ENCODE measurements at places on chromosomes 11 and 22.

GRCh38 chr11:62856333-62856895 is 17.0 kb upstream of the WDR74 start:
- DNase-seq = no peak

DNA sequence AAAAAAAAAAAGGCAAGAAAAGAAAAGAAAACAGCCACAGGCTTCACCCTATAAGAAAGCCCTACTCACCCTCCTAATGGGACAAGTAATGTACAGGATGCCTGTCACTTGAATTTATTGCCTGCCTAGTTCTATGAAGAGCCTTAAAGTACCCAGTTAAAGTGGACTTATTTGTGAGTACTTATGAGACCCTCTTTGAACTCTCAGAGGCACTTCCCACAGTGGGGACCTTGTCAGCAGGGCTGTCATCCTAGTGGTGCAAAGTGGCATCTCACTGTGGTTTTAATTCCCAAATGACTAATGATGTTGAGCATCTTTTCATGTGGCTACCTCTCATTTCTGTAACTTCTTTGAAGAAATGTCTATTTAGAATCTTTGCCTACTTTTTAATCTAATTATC is 41.8 kb upstream of the BARX2 start:
- DNase-seq = no peak

DNA sequence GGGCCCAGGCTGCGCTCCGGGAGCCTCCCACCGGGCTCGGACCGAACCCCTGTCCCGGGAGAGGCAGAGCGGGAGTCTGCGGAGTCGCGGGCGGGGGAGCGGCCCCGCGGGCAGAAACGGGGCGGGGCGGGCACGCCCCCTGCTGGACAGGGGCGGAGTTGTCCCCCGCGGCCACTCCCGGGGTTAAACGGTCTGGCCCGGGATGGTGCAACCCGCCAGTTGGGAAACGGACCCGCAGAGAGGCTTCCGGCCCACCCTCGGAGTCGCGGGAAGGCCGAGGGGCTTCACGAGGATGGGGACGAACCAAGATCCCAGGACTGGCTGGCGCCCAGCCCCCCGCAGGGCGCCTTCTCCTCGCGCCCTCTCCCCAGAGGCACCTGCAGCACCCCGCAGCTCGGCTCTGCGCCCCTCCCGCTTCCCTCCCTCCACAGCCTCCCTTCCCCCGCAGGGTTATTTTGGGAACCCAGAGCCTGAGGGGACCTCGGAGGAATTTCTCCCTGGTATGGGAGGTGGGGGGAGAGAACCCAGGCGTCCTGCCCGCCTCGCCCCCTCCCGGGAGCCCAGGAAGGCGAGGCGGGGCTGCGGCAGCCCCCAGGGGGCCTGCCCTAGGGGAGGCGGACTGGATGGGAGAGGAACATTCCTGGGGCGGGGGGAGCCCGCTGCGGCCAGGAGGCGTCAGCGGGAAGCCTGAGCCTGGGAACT is 902 bp downstream of the RASGRP2 start:
- DNase-seq = peak; percentile 77

- DNase-seq = no peak
Measured at GRCh38 chr11:35394941-35395340, 24.4 kb downstream of the SLC1A2 start.

- DNase-seq = no peak
Measured at GRCh38 chr11:34823639-34824038, 92.5 kb downstream of the APIP start.

- no peak for DNase-seq
Measured at GRCh38 chr11:64778223-64778472, 194 bp downstream of the SF1 start.

- DNase-seq = no peak
Measured at GRCh38 chr11:33670250-33671011, 30.2 kb downstream of the C11orf91 start.

DNA sequence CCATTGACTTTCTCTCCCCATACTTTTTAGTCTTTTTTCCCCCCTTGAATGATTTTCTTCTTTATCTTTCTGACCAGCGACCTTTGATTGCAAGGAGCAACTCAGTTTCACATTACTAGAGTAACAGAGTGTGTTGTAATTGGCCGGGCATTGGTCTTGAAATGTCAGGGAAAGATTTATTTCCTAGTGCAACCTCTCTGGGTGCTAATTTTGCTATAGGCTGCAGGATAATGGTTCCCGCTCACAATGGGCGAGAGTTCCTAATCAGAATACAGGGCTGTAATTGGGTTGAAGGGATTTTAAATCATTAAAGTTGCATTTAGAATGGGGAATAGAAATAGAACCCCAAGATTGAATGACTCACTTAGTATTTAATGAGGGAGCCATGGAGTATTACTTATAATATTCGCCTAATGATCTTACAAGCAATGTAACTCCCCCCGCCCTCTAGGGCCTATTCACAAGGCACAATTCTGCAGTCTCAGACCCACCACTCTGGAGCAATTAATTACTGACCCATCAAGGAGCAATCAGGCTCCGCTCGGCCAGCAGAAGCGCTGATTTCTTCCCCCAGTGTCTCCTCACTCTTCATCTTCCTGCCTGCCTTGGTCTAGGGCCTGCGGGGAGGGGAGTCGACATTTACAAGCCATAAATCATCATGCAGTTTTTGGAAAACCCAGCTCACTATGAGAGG is 725.9 kb downstream of the NTM start:
- DNase-seq = no peak

GRCh38 chr11:120564573-120565311 is 53.2 kb downstream of the GRIK4 start:
- peak; percentile 52 for DNase-seq

DNA sequence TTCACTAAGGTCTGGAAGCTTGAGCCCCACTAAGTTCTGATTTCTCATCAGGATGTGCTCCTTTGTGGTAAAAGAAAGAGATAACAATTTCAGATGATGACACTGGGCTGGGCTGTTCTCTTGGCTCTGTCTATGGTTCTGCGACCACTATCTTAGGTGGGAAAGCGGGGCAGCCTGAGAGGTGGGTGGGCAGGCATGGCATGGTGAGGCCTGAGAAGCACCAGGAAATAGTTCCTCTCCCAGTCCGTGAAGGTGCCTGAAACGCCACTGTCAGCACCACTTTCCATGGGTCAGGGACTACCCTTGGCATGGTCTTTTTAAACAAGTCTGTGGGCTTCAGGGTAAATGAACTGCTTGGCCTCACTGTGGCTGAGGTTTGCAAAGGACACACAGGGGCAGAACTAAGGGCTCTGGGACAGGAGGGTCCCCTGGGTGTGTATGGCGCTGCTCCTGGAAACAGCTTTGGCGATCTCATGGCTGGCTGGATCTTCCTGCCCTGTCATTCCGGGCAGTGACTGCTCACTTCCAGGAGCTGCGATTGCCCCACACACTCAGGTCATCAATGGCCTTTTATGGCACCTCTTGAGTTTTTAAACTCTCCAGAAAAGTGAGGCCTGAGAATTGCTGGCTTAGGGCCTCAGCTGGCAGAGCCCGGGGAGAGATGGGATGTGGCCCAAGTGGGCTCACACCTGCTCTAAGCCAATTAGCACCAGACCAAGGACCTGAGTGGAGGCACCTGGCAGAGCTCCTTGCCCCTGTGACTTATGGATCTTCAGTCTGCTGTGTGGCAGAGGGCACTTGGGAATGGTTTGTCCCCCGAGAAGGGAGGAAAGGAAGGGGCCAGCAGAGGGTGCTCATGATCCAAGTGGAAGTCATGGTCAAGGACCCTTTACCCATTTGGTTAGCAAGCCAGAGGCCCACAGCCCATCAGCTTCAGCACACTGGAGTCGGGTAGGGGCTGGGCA is 55.6 kb upstream of the LYVE1 start:
- DNase-seq = no peak

DNA sequence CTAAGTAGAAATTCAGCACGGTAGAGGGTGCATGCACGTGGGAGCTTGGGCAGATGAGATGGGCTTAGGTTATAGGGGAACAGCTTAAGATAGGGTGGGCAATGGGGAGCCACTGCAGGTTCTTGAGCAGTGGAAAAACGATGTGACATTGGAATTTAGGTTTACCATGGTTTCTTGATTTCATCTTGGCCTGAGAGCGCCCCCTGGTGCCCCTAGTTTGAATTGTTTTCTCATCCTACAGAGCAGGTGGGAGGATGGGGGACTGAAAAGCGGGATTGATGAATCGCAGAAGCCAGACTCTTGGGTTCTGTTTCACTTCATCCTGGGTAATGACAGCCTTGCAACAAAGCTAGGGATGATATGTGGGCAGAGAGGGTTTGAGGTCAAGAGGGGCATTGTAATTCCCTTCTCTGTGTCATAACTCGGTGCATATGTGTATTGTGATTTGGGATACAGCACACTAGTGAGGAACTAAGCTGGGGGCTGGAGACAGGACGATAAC is 6.7 kb upstream of the MCAM start:
- peak; percentile 63 for DNase-seq

All from inflammatory macrophage treated with lipopolysaccharide for 4 hours (primary cell).